Amniotic stem cell (primary cell): ENCODE measurements at places on chromosomes 11 and 22.

DNA sequence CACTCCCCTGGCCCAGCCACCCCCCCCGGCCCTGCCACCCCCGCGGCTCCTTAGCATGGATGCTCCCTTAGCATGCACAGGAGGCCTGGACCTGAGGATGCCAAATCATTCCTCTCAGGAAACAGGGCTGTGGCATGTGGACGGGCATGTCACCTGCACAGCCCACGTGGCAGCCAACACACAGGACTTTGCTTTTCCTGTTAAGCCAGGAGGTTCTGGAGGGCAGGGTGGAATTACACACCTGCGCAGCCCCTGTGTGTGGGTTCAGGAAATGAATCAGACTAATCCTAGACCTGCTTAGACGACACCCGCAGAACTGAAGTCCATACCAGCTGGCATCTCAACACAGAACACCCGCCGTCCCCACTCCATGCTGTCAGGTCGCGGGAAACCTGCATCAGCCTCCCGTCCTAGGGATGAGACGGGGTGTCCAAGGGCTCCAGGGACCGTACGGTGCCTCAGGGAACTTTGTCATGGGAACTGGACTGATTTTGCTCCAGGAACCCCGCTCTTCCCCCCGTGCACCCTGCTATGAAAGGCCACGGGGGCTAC lies 10.2 kb downstream of the CERK start:
- DNase-seq = no peak

DNA sequence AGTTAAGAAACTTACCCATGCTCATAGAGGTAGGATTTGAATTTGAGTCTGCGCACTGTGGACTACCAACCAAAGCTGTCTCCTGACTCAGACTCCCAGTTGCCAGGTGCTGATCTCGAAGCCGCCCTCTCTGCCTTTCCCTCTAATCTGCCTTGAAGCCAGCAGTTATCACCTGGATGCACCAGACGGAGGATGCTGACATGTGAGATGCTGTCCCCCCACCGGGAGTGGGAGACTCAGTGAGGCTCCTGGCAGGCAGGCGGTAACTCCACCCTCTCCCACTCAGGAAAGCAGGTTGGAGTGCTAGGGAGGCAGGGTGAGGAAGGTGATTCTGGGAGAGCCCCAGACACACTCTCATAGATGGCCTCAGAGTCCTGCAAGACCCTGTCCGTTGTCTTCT lies 40.4 kb downstream of the KIAA1671 start:
- DNase-seq = no peak

DNA sequence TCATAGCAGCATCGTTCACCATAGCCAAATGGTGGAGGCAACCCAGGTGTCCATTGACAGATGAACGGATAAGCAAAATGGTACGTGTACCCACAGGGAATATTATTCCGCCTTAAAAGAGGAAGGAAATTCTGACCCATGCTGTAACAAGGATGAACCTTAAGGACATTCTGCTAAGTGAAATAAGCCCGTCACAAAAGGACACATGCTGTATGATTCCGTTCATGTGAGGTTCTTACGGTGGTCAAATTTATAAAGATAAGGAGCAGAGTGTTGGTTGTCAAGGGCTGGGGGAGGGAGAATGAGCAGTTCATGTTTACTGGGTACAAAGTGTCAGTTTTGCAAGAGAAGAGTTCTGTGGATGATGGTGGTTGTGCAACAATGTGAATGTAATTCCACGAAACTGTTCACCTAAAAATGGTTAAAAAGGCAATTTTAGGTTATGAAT lies 26.3 kb downstream of the APOL1 start:
- DNase-seq = no peak

GRCh38 chr11:134801570-134801969 lies 389.5 kb upstream of the B3GAT1 start:
- DNase-seq = no peak

- DNase-seq = no peak
These were observed 3.0 kb downstream of the CDKN1C start for GRCh38 chr11:2882396-2883110.

- no peak for DNase-seq
These were observed 173.9 kb downstream of the DDX10 start for GRCh38 chr11:108838792-108839105.

DNA sequence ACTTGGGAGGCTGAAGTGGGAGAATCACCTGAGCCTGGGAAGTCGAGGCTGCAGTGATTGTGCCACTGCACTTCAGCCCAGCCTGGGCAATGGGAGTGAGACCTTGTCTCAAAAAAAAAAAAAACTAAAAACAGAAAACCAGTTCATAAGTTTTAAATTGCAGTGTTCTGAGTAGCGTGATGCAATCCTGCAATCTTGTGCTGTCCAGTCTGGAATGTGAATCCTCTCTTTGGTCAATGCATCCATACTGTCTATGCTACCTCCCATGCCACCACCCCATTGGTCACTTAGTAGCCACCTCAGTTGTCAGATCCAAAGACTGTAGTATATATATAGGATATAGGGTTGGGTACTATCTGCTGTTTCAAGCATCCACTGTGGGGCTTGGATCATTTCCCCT lies 11.1 kb downstream of the YAP1 start:
- no peak for DNase-seq

GRCh38 chr22:45166932-45167331 lies 3.2 kb downstream of the NUP50 start:
- no peak for DNase-seq

GRCh38 chr11:77619576-77620198 lies 17.9 kb downstream of the CLNS1A start:
- DNase-seq = peak; percentile 12

DNA sequence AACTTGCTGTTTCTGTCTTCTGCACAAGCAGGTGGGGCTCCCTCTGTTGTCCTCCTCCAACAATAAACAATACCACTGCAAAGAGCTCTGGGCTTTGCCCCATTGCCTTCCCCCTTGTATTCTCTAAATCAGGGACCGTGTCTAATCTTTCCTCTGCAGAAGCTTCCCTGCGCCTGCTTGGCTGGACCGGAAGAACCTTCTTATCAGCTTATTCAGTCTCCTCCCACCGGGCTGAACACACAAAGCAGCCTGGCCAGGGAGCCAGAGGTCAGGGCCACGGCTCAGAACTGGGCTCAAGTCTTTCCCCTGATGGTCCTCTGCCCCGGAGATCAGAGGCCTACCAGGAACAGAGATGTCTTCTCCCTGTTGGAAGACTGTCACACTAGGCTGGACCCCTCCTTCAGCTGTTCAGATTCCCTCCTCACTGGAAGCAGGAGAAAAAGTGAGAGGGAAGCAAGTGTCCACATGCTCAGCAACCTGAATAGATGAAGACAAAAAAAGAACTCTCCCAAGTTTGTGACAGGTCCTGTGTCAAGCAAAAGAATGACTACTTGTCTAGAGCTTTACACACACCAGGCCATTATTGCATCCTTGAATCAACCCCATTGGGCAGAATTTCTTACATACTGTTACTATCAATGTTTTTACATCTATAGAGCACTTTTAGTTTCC lies 63.7 kb downstream of the RAB30 start:
- DNase-seq = no peak

- DNase-seq = no peak
These were observed 6.4 kb downstream of the RTN4RL2 start for GRCh38 chr11:57466680-57467079.

DNA sequence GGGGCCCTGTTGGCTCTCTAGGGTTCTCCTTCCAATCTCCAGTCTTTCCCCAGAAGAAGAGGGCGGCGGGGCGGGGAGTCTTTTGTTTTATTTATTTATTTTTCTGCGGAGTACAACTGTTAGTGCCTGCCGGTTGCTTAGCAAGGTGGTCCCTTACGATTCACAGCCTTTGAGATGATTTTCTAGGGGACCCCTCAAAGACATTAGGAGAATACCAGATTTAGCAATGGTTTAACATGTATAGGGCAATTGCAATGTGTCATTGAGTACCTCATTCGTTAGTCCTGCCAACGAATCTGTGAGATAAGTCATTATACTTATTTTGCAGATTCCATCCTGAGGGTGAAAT lies 307 bp upstream of the MRPL16 start:
- no peak for DNase-seq

GRCh38 chr11:107801641-107802040 lies 56.9 kb downstream of the SLC35F2 start:
- no peak for DNase-seq

DNA sequence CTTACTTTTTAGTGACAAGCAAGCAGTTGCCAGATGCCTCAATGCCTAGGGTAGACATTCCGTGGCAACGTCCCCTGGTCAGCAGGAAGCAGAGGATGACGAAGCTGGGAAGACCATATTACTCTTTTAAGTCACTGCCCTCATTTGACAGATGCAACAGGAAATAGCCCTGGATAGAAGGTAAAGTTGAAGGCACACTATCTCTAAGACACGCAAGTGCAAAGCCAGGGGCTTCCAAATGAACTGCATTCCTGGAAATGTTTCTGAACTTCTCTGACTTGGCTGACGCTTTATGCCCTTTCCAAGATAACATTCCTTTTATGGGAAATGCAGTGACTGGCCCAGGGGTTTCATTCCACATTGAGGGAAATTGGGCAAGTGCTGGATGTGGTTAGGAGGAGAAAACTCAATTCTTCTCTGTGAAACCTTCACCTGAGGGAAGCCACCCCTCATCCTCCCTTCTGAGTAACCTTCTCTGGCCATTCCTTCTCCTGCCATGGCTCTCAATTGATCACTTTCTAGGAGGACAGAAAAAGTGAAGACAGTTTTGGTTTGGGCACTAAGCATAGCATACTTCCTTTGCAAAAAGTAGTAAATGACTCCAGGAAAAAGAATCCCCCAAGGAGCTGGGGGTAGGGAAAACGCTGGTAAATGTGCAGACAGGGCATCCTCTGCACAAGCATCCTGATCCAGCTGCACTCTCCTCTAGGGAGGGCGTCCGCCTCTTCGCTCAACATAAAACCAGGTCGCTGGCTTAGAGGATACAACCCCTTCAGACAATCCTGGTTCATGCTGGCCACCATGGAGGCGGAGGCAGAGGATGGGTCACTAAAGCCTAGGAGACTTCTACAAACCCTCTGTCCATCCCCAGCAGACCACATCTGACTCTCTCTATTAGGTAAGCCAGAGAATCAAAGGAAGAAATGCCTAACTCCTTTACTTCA lies 14.5 kb downstream of the PCSK7 start:
- no peak for DNase-seq

- no peak for DNase-seq
These were observed 138.1 kb downstream of the MAML2 start for GRCh38 chr11:96204721-96205459.
